ENCODE measurements at places on chromosomes 16 and 17. TPM values are rescaled to one million over a fixed set of nuclear protein-coding genes. Genes with fewer than 3 reads are reported as not detected.

CLDN7 gene
- 1.5 TPM for total RNA-seq

FBXL16 gene
- total RNA-seq: 4.1 TPM

SAMD14 gene
- total RNA-seq: 1.0 TPM

KRT24 gene
- not detected for total RNA-seq

PLD6 gene
- 22.2 TPM for total RNA-seq

Data from activated CD8-positive, alpha-beta memory T cell treated with anti-CD3 and anti-CD28 coated beads for 36 hours (primary cell).